ENCODE measurements at places on chromosomes 7 and 10. TPM values are rescaled to one million over a fixed set of nuclear protein-coding genes. Genes with fewer than 3 reads are reported as not detected.

Gene ZNF365
- 0.70 TPM for total RNA-seq

Gene CACNB2
- 2.7 TPM for total RNA-seq

Gene PRKRIP1
- total RNA-seq, result 6.4 TPM

Gene SPDYE6
- total RNA-seq, result not detected

Gene SLC25A28
- 32.6 TPM for total RNA-seq

Gene GPR158
- total RNA-seq, result 0.23 TPM

Gene MYL7
- 0.82 TPM for total RNA-seq

Gene NUDT13
- total RNA-seq, result 0.75 TPM

Gene PCGF6
- 9.8 TPM for total RNA-seq

Gene PRKAR2B
- total RNA-seq, result 1.5 TPM

Gene ARHGEF5
- 1.2 TPM for total RNA-seq

Data from smooth muscle cell of the coronary artery (primary cell).